ENCODE measurements at places on chromosomes 3 and 15.

DNA sequence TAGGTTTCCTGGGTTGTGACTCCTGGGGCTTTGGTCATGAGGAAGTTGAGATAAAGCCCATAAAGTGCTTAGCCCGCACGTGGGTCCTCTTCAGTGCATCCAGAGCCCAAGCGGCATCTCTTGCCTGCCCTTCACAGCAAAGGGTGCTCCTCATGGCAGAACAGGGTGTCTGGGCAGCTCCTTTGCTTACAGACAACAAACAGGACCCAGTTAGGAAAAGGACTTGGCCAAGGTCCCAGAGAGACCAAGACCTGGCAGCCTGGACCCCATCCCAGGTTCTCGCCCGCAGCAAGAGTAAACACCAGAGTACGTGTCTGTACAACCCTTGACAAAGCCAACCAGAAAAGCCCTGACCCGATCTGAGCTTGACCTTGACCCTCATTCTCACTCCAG lies 27.0 kb downstream of the ALS2CL start:
- DNase-seq, result no peak

DNA sequence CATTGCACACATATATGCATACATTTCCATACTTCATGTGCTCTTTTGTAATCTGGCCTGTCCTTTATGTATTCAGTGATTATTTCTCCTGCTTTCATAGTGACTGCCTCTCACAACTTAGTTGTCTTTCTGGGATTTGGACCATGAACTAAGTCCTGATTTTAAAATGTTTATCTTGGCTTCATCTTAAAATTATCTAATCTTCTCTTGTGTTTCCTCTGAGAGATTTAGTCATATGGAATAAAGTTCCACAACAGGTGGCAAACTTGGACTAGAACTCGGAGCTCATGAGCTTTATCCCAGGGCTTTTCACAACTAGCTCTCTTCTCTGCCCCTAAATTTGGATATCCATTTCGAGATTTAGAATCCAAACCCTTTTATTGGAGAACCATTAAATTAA lies 44.3 kb downstream of the U2SURP start:
- no peak for DNase-seq

DNA sequence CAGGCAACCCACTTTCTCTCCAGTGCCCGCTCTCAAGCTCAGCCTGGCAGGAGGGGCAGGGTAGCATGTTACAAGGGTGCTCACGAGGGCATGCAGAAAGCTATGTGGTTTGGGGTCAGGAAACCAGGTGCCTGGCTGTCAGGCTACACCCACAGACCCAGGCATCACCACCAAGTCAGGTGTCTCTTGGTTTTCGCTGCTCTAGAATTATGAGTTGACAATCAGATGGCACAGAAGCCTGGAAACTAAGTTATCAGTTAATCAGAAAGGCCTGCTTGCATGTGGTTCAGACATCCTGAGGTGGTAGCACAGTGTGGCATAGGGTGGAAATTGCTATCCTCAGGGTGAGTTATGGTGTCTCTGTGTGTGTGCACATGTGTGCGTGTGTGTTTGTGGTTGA lies 16.2 kb upstream of the CCR9 start:
- DNase-seq, result no peak

- DNase-seq, result no peak
Measured at GRCh38 chr3:60707452-60708020, 543.7 kb downstream of the FHIT start.

DNA sequence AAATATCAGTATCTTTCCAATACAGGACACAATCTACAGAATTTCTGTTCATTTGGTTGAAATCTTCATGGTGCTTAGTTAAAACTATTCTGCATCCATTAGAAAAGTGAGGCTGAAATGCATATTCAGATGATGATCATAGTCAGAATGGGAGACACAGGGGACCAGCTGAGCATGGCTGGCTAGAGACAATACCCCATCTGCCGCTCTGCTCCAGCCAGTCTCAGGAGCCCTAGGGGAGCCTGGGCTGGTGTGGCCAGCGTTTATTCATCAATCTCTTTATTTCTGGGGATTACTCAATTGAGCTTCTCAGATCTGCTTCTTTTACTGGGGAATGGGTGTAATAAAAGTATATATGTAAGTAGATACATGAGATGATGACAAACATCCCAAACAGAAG lies 470.9 kb upstream of the CDIN1 start:
- DNase-seq, result no peak

GRCh38 chr3:59660852-59661625 lies 611.2 kb upstream of the CFAP20DC start:
- no peak for DNase-seq

GRCh38 chr3:161859865-161860450 lies 363.4 kb downstream of the OTOL1 start:
- no peak for DNase-seq

DNA sequence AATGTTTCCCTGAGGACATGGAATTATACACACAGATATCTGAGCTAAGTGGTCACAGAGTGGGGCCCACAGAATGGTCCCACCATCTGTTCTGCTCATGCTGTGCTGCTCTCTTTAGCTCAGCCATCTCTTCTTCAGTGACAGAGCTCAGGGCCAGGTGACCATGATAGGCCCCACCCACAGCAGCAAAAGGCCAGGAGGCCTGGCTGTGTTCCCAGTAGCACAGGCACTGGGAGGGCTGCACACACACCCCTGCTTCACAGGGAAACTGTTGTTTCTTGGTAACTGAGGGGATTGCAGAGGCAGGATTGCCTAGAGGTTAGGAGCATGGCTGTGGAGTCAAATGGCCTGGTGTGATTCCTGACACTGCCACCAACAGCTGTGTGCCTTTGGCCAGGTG lies 4.8 kb upstream of the FBXW12 start:
- DNase-seq, result no peak

- no peak for DNase-seq
Measured at GRCh38 chr3:188832961-188833721, 338.6 kb upstream of the TPRG1 start.

DNA sequence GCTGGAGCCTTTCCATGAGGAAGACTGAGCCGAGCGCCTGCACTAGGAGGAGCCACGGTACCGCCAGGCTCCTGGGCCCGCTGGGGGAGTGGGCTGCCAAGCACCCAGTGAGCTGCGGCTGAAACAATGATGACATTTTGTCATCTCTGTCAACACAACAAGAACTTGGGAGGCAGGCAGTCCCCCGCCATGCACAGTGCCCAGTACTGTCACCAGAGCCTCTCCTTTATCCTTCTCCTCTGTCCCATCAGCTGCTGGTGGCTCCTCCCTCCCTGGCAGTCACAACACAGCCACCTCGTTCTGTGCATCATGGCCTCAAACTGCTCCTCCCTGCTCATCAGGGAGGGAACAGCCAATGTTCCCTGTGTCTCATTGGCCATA lies 34.0 kb upstream of the PCSK6 start:
- no peak for DNase-seq
